Daoy (cell line): ENCODE measurements at places on chromosomes 5 and 9. TPM values are rescaled to one million over a fixed set of nuclear protein-coding genes. Genes with fewer than 3 reads are reported as not detected.
A peak's percentile ranks its signal among the peaks of the same experiment; 100 is the strongest.

DNA sequence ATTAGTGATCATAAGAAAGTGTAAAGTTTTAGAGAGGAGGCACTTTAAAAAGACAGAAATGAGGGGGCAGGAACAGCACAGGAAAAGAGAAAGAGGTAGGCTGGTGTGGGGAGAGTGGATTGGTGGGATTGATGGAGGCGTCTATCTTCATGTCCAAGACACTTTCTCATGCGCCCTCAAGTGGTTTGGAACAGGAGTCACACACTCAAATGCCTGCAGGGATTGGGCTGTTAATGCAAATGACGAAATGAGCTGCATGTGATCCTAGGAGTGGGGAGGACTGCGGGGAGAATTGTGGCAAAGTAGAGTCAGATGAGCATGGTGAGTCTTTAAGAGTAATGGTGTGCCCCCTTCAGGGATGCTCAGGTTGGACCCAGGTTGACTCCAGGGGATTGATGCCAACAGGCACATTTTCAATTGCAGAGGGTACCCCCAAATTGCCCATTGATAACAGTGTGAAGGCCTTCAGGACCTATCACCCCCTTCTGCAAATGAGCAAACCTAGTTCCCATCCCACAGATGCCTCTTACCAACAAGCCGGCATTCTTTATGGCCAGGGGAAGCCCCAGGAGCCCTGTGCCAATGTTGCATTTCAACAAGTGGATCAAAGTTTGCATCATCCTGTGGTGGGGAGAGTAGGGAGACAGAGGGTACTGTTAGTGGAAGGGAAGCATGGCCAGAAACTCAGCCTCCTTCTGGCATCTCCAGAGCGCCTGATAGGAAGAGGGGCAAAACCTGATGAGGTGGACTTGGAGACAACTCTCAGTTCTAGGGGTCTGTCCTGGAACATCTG, 5.3 kb downstream of the SLC36A3 start:
- peak; percentile 70 for DNase-seq

GRCh38 chr5:53399926-53400697, 80.3 kb upstream of the FST start:
- no peak for DNase-seq

PLEKHG4B gene
- total RNA-seq = 9.0 and 13.5 TPM in 2 replicates

- no peak for DNase-seq
These were observed 80.4 kb downstream of the LHFPL2 start for GRCh38 chr5:78568212-78568611.

GRCh38 chr9:12554636-12555035, 138.5 kb upstream of the TYRP1 start:
- peak; percentile 20 for DNase-seq

DNA sequence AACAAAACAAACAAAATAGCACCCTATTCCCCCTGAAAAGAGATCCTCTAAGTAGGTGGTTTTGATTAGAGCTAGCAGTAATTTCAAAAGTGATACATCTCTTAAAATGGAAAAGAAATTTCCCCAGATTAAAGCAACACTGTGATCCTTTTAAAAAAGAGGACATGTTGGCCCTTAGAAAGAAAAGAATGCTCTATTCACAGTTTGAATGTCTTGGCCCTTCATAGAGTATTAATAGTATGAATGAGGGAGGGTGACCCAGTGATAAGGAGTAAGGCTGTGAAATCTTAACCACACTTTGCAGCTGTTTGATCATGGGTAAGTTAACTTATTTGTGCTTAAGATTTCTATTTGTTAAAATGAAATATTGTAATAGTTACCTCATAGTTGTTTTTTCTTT, 467.7 kb upstream of the MEF2C start:
- no peak for DNase-seq

DNA sequence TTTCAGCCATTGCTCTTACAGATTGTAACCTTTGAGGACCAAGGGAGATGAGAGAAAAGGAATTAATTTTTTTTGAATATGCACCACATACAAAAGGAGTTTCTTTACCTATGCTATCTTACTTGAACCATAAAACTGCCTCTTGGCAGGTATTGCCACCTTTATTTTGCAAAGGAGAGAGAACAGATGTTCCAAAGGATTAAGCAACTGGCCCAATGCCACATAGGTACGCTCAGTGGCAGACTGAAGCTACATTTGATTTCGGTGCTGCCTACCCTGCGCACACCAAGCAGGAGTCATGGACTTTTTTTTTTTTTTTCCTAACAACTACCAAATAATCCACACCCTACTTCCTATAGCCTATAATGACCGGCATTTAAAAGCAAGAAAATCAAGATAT, 43.1 kb downstream of the SAXO1 start:
- no peak for DNase-seq
